Upper lobe of right lung (tissue), 1 donor: ENCODE measurements at places on chromosomes 2 and 18.

DNA sequence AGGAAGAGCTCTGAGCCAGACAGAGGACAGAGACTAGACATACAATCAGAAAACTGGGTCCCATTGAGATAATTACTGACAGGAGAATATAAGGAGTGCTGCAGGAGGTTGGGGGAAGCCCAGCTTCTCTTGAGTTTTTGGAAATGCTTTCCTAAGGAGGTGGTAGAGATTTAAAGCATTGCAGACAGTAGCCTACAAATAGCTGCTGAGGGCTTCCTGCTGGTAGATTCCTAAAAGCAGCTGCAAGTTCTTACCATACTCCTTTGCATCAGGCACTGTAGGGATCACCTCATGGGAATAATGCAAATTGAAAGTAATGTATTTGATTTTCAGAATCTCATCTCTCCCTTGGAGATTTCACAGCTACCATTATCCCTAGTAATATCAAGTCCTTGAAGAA, 902.6 kb upstream of the GCFC2 start:
- no peak for DNase-seq

DNA sequence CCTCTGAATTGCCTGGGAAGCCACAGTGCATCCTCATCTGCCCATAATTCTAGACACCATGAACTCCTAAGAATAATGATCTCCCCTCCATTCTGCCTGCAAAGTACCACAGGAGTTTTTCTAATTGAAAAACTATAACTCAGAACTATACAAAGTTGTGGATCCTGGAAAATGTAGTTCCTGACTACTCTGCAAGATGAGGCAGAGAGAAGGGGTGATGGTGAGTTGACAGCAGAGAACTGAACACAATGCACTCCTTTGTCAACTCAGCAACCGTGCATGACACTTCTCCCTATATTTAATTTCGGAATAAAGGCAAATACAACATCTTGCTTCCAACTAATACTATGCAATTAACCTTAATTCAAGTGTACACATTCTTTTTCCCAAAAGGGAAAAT, 471.1 kb upstream of the FAM98A start:
- no peak for DNase-seq

- DNase-seq: no peak
Measured at GRCh38 chr2:144470816-144471215, 49.1 kb downstream of the ZEB2 start.

DNA sequence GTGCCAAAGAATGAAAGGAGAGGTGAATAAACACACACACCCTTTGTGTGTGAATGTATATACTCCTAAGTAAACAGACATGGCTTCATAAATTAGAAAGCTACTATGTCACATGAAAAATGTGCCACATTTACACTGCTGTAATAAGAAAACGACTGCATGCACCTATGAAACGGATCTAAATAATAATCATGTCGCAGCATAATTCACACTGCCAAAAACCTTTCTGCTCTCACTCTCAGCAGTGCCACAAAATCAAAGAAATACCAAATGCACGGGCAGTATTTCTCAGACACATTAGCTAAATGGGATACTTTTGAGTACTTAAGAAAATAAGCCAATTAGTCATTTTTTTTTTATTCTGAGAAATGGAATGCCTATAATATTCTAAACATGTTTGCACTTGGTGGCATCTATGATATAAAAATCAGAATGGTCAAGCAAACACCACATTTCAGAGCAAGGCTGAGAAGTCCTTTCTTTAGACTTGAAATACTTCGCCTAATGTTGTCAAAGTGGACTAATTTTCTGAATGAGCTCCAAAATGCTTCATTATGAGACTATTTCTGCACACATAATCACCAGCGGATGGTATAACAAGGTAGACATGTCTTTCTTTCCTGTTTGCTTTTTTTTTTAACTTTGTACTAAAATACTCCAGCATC, 6.6 kb downstream of the BCL11A start:
- DNase-seq: no peak

DNA sequence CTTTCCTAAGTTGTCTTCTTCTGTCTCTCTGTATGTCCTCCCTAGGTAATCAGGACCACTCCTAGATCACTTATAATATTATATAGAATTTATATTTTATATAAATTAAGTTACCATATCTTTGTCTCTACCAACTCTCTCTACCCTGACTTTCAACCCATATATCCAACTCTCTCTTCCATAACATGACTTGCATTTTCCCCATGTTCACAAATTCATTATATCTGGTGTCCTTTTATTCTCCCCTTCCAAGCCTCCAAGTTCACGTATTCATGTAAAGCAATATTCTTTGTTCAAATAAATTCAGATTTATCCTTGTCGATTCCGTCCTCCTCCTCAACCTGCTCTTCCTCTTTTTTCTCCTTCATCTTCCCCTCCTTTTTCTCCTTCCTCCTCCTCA, 127.5 kb downstream of the XIRP2 start:
- no peak for DNase-seq

DNA sequence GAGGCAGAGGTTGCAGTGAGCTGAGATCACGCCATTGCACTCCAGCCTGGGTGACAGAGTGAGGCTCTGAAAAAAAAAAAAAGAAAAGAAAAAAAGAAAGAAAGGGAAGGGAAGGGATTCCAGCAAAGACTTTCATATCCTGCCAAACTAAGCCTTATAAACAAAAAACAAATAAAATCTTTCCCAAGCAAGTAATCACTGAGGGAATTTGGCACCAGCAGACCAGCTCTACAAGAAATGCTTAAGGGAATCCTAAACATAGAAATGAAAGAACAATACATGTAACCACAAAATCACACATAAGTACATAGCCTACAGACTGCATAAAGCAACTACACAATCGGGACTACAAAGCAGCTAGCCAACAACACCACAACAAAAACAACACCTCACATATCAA, 79.1 kb downstream of the TRABD2A start:
- no peak for DNase-seq

DNA sequence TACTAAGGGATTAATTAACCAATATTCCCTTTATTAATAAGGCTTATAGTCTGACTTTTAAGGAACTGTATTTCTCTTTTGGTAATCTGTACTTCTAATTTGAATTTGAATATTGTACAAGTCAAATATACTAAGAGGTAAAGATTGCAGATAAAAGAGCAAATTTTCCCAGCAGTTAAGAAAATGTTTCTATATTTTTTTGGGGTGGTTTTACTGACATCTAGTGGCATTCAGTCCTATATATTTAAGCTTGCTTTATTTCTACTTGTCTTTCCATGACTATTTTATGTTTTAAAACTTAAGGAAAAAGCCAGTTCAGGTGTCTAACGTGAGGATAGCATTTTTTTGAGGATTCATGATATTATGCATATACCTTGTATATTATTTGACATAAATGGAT, 41.6 kb downstream of the TDRD15 start:
- no peak for DNase-seq

GRCh38 chr2:64000630-64001381, 18.4 kb downstream of the VPS54 start:
- no peak for DNase-seq

- DNase-seq: no peak
Measured at GRCh38 chr2:239700686-239701345, 300.0 kb upstream of the HDAC4 start.

- DNase-seq: peak; percentile 95
Measured at GRCh38 chr2:24360050-24360962, at the start of gene ITSN2. Gene ITSN2 (minus strand): TSS chr2:24360536. CDS start chr2:24328082, 32,454 bp downstream.

DNA sequence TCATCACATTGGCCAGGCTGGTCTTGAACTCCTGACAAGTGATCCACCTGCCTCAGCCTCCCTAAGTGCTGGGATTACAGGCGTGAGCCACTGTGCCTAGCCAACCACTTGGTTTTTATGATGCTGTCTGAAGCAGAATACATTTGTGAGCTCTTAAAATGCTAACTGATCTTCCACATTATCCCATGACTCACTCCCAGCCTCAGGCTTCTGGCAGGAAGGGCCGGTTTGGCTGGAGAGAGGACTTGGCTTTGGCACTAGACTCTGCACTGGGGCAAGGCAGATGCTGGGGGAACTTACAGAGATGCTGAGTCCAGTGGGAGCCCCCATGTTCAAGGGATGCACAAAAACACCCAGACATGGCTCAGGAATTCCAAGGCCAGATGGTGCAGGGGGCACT, 40.5 kb upstream of the SH3BP4 start:
- DNase-seq: no peak

DNA sequence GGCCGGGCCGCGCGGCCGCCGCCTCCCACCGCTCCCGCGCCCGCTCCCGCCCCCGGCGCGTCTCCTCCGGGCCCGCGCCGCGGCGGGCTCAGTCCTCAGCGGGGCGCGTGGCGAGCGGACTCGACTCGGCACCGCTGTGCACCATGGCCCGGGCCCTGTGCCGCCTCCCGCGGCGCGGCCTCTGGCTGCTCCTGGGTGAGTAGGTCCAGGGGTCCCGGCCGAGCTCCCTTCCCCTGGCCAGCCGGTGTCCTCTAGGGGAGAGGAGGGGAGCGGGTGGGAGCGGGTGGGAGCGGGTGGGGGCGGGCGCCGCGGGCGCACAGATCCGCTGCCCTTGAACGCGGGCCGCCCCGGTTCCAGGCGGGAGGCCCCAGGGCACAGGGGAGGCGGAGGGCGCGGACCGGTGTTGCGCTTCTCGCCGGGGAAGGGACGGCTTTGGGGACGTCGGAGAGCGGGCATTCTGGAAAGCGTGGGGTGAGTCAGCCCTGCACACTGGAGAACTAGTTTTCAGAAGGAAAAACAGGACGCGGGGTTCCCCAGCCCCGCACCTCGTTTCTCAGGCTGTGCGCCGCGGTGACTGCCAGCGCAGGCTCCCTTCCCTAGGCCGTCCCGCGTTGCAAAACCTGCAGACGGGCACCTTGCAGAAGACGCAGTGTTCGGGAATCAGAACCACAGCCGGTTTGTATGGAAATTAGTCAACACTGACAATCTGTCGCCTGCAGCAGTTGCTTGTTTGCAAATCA, at the start of gene RAMP1:
Gene RAMP1, plus strand, starts transcription at position 91 of the 740 bp plus-strand sequence. Its CDS starts 53 bp downstream, at position 144.
- peak; percentile 69 for DNase-seq

DNA sequence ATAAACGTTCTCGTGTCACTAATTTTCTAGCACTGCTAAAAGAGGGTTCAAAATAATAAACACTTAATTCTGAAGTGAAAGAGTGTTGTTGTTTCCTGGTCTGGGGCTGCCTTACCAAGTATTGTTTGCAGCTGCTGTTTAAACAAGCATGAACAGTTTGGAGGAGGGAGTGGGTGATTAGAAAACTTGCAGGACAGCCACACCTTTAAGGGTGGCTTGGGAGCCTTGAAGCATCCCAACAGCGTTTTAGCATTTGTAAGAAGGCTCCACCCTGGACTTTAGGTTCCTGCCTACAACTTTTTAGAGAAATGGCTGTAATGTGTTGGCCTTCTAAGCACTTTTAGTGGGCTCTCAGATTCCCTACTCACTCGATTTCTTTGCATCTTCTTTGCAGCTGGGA, 371.6 kb downstream of the TGIF1 start:
- DNase-seq: no peak

- DNase-seq: no peak
Measured at GRCh38 chr2:237885111-237885930, 25.9 kb downstream of the RAMP1 start.

GRCh38 chr2:115524452-115524851, 1082.0 kb downstream of the DPP10 start:
- no peak for DNase-seq

- DNase-seq: no peak
Measured at GRCh38 chr2:74181739-74182138, 3.1 kb upstream of the MOB1A start.

GRCh38 chr2:238897122-238897880, 49.4 kb downstream of the TWIST2 start:
- DNase-seq: no peak

GRCh38 chr18:50855976-50856757, 22.8 kb upstream of the ME2 start:
- DNase-seq: no peak

- no peak for DNase-seq
Measured at GRCh38 chr18:79853993-79854364, 56.2 kb downstream of the KCNG2 start.

DNA sequence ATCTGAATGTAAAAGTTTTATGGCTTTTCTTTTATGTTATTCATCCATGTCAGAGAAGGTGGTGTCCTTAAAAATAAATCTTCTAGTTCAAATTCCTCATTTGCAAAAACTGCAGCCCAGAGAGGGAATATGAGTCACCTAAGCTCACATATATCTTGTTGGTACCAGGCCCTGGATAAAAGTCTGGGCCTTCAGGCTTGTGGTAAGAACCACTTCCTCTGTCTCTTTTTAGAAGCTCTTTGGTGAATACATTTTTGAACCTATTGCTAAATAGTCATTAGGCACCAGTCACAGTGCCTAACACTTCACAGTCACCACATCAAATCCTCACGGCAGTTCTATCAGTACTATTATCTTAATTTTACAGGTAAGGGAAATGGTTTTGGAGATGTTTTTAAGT, 199.2 kb downstream of the KCNS3 start:
- DNase-seq: no peak

GRCh38 chr18:9454061-9454703, 21.1 kb upstream of the RALBP1 start:
- no peak for DNase-seq

DNA sequence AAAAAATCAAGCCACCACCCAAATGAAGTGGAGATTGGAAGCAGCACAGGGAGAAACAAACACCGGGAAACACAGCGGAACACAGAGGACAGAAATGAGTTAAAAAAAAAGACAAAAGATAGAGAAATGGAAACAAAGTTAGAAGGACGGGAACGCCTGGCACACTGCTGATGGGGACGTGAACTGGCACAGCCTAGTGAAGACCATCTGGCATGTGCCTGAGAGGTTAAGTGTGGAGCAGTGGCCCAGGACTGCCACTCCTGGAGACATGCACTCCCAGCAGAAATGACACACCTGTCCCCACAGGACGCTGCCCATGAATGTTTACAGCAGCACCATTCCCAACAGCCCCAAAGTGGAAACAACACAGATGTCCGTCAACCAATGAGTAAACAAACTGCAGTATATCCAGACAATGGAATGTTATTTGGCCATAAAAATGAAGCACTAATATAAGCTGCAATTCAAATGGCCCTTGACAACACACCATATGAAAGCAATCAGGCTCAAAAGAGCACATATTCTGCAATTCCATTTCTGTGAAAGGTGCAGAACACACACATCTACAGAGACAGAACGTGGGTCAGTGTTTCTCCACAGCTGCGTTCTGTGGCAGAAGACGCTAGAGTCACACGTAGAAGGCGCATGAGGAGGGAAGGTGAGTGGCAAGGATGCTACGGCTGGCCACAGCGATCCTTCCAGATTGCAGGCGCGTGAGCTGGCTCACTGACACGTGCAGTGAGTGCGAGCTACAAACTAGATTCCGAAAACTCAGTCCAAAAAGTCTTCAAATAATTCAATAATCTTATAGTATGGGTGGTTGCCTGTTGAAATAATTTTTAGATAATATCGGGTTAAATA, 24.6 kb downstream of the THAP4 start:
- DNase-seq: no peak

- no peak for DNase-seq
Measured at GRCh38 chr2:31704561-31705212, 123.9 kb upstream of the SRD5A2 start.

DNA sequence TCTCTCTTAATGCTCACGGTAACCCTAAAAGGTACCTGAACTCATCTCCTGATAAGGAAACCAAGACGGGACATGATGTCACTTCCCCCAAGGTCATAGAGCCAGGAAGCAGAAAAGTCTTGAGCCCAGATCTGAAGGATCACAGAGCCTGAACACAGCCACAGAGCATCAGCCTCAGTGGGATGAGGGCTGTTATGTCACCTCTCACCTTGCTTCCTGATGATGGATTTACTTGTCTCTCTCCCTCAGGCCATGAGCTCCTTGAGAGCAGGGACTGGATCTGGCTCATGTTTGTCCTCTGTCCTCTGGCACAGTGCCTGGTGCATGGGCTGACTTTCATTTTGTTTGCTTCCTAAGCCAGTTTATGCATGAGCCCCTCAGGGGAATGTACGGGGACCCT, 54.2 kb downstream of the SERTAD2 start:
- DNase-seq: no peak
